ENCODE measurements at places on chromosomes 12 and 14. TPM values are rescaled to one million over a fixed set of nuclear protein-coding genes. Genes with fewer than 3 reads are reported as not detected.
A peak's percentile ranks its signal among the peaks of the same experiment; 100 is the strongest.

Gene TXNDC16
- 16.1 TPM for polyA plus RNA-seq

Gene KRT7
- 62.3 TPM for polyA plus RNA-seq

Gene NEUROD4
- polyA plus RNA-seq, result not detected

Gene LALBA
- polyA plus RNA-seq, result not detected

Gene ACSM4
- polyA plus RNA-seq, result not detected

Gene SPIC
- not detected for polyA plus RNA-seq

Gene ENDOU
- 0.48 TPM for polyA plus RNA-seq

Gene CD9
- polyA plus RNA-seq, result 169 TPM

Gene TMEM116
- polyA plus RNA-seq, result 29.3 TPM

Gene NANOG
- polyA plus RNA-seq, result 0.09 TPM

Gene GPR65
- 0.34 TPM for polyA plus RNA-seq

Gene OR10G2
- not detected for polyA plus RNA-seq

Gene COX8C
- 0.73 TPM for polyA plus RNA-seq

DNA sequence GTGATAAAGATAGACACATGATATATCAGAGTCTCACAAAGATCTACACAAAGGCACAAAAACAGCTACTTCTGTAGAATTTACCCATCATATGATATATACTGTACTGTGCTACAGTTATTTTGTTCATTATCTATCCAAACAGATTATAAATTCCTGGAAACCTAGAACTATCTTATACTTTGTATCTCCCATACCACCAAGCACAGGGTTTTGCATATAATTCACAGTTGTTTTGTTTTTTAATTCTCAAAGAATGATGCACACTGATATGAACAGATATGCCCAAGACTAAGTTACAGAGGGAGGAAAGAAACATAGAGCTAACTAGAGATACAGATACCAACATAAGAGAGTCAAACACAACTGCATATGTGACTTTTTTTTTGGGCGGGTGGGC lies 3.4 kb downstream of the PRKAG1 start:
- no peak for DNase-seq

DNA sequence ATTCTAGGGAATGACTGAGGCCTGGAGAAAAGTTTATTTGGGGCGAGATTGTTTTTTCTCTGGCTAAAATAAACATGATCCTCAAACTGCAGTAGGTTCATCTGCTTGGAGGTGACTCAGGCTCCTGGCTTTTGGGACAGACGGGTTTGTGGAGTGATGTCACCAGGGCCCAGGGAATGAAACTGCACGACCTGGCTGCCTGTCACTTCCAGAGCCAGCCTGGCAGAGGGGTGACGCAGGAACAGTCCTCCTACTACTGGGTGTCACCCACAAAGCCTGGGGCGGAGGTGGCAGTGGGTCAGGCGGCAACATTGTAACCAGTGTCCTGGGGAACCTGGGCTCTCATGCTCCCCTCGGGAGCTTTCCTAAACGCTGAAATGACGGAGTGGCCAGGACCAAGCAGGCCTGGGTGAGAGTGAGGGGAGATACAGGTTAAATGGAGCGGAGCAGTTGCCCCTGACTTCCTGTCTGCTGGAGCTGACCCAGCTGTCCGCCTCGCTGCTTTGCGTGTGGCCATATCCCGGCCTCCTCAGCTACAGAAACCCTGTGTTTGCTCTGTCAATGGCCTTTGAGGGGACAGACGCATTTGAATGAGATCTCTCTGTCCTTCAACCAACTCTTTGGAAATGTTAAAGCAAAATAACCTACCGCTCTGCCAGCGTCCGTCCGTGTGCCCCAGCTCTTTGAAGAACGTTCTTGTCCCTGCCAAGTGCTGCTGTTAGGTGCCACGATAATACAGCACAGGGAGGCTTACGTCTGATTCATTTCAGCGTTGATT lies 6.5 kb downstream of the HIP1R start:
- DNase-seq, result peak; percentile 69

GRCh38 chr12:116372815-116373214 lies 95.3 kb upstream of the MED13L start:
- no peak for DNase-seq

DNA sequence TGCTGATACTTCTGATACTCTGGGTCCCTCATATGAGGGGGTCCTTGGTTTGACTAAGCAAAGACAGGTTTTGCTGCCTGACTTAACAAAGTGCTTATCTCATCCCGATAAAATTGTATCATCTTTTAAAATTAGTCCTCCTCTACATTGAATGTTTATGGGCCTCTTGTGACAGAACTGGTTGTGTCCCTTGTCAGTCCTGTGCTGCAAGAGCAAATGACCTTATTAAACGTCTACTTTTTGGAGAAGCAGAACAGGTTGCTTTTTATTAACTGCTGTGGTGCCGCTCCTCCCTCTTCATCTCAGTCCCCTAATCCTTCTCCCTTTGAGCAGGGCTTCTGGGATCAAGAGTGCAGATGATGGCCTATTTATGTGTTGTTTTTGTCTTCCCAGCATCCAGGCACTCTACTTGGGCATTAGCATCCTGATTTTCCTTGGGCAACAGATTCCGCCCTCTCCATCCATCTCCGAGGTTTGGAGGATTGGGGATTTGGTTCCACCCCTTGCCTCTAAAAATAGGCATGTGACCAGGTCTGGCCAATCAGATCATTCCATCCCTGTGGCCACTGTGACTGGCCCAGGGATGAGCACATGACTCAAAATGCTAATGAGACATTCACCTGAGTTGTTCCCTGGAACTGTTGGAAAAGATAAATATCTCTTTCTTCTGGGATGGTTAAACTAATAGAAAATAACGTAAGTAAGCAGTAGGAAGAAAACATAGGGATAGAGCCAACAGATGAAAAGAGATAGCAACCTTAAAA lies 2.9 kb upstream of the DENR start:
- DNase-seq, result no peak

- DNase-seq, result no peak
These were observed 95.9 kb downstream of the SLC35F4 start for GRCh38 chr14:57769863-57770523.

- no peak for DNase-seq
These were observed 138.9 kb downstream of the CACNA1C start for GRCh38 chr12:2191534-2192153.

GRCh38 chr14:65359503-65359902 lies 53.0 kb upstream of the FUT8 start:
- DNase-seq, result no peak

- DNase-seq, result no peak
These were observed 44.4 kb downstream of the ANO2 start for GRCh38 chr12:5900533-5901205.

DNA sequence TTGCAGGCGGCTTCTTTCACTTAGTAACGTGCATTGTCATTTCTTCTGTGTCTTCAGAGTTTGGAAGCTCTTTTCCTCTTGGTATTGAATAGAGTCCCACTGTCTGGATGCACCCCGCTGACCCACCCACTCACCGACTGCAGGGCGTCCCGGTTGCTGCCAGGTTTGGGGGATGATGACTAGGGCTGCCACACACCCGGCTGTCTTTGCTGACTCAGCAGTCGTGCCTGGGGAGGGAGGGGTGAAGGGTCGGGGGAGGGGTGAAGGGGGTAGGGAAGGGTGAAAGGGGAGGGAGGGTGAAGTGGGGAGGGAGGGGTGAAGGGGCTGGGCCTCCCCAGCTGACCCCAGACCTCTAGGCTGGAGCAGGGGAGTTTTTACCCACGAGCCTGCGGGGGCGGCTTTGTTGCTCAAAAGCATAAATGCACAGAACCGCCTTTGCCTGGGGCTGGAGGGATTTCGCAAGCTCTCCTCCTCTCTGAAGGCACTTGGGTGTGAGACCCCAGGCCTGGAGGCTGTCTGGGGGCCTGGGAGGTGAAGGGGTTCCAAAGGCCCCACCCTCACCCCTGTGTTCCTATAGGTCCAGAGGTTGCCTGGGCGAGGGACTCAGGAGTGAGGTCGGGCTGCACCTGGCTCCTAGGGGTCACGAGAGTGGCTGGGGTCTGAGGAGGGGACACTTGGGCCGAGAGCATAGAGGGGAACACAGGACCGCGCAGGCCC lies 31.3 kb upstream of the ULK1 start:
- no peak for DNase-seq

- DNase-seq, result no peak
These were observed 121.9 kb downstream of the SPTSSA start for GRCh38 chr14:34340025-34340625.

- no peak for DNase-seq
These were observed 1.7 kb upstream of the LRP1 start for GRCh38 chr12:57126561-57126960.

DNA sequence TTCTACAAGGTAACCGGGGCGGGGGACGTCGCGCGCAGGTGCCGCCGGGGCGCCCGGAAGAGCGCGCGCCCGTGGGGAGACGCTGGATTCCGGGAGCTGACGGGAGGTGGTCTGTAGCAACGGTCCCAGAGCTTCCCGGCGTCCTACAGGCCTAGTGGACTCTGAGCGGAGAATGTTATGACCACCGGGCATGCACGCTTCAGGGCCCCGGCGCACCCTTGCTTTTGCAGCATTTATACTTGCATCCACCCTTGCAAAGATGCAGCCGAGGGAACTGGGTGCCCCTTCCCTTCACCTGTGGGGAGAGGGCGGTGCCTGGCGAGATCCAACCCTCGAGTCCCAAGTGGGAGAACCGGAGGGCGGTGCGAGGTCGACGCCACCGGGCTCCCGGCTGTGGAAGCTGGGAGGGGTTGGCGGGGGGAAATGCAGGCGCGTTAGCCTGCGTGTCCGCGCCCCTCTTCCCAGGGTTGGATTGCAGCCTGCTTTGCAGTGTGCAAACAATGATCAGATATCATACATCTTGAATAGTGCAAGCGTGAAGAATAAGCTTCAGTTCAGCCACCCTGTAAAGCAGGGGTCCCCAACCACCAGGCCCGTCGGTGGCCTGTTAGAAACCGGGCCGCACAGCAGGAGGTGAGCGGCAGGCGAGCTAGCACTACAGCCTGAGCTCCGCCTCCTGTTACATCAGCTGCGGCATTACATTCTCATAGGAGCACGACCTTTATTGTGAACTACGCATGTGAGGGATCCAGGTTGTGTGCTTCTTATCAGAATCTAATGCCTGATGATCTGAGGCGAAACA lies 576 bp downstream of the ERP29 start:
- peak; percentile 42 for DNase-seq

- DNase-seq, result no peak
These were observed 19.5 kb downstream of the MAPK1IP1L start for GRCh38 chr14:55070981-55071411.

GRCh38 chr12:58174316-58174715 lies 232.9 kb downstream of the ATP23 start:
- no peak for DNase-seq

DNA sequence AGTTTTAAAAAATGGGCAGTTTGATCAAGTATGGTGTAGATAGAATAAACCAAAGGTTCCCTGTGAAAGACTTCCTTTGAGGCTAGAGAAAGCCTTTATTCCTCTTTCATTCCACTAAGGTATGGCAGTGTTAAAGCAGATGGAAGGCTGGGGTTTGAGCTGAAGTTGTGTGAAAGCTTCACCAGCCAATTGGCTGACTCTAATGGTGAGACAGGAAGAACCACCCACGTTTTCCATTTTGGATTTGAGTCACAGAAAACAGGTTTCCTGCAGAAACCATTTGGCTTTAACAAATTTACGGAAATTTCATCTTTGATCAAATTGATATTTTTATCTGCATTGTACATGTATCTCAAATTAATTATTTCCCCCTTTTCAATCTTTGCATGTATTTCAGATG lies 455.0 kb downstream of the PCNX1 start:
- no peak for DNase-seq

DNA sequence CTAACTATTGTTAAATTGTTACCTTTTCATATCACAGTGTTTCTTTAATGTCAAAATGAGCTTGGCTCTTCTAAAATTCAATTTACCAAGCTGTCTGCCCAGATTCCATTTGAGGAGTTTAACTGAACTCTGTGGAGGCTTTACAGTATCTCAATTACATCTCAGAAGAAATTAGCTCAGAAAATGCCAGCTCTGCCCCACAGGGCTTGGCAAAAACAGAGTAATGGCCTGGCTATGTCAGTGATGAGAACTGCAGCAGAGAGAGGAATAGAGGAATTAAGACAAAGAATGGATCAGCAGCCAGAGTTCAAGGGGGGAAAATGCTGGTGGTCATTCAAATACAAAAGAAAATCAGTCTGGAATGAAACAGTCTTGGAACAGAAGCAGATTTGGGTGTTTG lies 15.8 kb upstream of the TMTC1 start:
- DNase-seq, result no peak

DNA sequence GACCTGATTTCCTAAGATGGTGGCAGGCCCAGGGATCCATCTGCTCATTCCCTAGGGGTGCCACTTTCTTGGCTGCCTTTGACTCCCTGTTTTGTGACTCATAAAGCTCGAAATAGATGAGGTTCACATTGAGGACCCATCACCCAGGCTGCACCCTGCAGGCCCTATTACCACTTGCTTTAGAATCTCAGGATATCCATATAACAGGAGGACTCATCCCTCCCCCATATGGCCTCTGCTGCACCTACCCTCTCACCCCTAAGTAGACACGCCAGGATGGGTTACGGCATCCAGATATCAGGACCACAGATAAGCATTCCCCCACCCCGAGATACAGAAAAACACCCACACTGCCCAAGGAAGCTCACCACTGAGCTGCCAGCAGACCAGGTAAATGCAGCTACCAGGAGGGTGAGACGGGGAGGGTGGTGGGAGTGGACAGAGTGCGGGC lies 155.7 kb downstream of the DPF3 start:
- no peak for DNase-seq

GRCh38 chr14:80587096-80587724 lies 354.3 kb downstream of the CEP128 start:
- no peak for DNase-seq

- peak; percentile 69 for DNase-seq
These were observed 11.0 kb upstream of the ANKLE2 start for GRCh38 chr12:132772606-132773005.

Data from renal pelvis (tissue), 12 donors.